ENCODE measurements at places on chromosomes 3 and 15. TPM values are rescaled to one million over a fixed set of nuclear protein-coding genes. Genes with fewer than 3 reads are reported as not detected.

IL17RC gene
- total RNA-seq = 16.6 TPM

GOLGA8J gene
- not detected for total RNA-seq

GHRL gene
- not detected for total RNA-seq

GLDN gene
- not detected for total RNA-seq

KCNH8 gene
- not detected for total RNA-seq

ANP32A gene
- total RNA-seq = 305 TPM

NRG4 gene
- 1.1 TPM for total RNA-seq

THRB gene
- 1.8 TPM for total RNA-seq

LTK gene
- total RNA-seq = 0.13 TPM

MINAR1 gene
- 0.37 TPM for total RNA-seq

PPARG gene
- 37.7 TPM for total RNA-seq

ROPN1 gene
- total RNA-seq = not detected

KLF15 gene
- not detected for total RNA-seq

DTX3L gene
- total RNA-seq = 6.0 TPM
